SJCRH30 (cell line): ENCODE measurements at places on chromosomes 1 and 21. TPM values are rescaled to one million over a fixed set of nuclear protein-coding genes. Genes with fewer than 3 reads are reported as not detected.

CYP2J2 gene
- 1.9 and 2.6 TPM in 2 replicates for total RNA-seq

DNA sequence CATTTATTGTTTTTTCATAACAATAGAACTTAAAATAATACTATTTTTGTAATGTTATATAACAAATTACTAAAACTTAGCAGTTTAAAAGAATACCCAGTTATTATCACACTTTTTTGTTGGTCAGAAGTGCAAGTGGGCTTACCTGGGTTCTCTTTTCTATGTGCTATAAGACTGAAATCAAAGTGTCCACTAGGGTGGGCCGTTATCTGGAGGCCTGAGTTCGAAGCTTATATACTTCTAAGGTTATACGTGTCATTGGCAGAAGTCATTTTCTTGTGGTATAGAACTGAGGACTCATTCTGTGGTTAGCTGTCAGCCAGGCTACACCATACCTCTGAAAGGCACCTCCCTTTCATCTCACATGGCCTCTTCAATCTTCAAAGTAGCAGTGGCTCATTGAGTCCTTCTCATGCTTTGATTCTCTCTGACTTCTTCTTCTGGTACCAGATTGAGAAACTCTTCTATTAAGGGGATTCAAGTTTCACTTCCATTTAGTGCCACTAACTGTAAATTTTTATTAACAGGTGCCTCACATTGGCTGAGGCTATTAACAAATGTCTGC is 414.3 kb downstream of the AMY1C start:
- no peak for DNase-seq

GRCh38 chr21:41817228-41817627 is 50.4 kb upstream of the RIPK4 start:
- DNase-seq, result peak; percentile 45

- DNase-seq, result peak; percentile 5
These were observed 630 bp upstream of the DBT start for GRCh38 chr1:100250264-100250663.

GRCh38 chr1:164765557-164765956 is 206.6 kb downstream of the PBX1 start:
- DNase-seq, result no peak
